NCI-H446 treated with DMSO at 0.1 percent for 48 hours (cell line): ENCODE measurements at places on chromosomes 1 and 21.
A peak's percentile ranks its signal among the peaks of the same experiment; 100 is the strongest.

DNA sequence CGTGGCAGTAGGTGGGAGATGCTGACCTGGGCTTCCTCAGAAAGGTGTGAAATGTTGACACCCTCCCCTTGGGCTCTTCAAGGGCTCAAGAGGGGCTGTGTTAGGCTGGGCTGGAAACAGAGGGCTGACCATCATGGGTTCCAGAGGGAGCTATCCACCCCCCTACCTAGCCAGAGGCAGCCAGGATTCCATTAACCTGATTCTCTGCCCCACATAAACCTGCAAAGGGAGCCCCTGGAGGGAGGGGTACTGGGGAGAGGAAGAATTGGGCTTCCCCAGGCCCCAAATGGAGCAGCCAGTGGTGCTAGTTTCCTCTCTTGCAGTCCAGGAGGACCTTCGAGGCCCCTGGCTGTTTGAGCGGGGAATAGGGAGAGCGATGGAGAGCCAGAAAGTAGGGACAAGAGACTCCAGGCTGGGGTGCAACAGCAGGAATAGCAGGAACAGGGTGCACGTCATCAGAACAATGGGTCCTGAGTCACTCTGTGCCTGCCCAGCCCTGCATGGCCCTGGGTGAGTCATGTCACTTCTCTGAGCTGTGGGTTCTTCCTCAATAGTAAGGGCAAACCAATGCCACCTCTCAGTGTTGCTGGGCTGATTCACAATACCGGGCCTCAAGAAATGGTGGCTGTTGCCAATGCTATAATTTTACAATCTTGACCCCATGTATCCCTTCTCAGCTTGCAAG lies 121.2 kb downstream of the EPHB2 start:
- no peak for DNase-seq

DNA sequence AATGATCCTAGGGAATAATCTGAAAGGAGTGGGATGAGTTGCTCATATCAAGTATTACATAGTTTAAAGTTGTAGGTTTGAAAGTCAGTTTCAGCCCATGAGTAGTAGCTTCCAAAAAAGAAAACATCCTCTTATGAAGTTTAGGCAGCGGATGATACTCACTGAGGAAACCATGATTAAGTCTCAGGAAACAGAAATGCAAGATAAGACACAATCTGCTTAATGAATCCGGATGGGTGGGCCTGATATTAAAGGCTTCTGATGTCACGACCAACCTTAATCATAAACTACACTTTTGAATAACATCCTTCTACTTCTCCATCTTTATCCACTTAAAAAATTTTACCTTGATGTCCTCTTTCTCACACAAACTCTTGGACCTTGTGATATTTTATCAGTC lies 61.8 kb downstream of the S1PR1 start:
- DNase-seq: no peak

DNA sequence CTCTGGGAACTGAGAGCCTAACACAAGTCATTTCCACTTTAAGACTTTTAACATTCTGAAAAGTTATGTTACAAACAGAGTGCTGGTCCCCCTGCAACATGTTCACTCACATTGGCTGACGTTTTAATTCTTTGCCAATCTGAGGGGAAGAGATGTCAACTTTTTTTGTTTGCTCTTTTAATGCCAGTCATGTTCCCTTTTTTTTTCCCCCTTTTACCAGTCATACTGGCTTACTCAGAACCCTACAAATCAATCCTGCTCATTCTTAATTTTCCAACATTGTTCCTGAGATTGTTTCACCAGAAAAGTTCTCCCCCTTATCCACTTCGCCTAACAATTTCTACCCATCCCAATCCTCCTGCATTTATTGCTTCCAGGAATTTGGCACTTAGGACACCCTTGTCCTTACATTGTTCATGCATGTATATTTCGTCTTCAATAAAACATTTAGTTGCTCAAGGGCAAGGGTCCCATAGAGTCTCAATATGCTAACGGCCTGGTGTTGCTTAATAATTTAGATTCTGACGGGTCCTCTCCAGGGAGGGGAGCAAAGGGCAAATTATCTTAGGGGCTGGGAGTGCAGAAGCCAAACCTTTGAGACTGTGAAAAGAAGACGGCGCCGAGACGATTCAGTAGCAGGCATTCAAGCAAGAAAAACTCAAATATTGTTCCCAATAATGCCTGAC lies 624 bp upstream of the CR1L start:
- DNase-seq: no peak

- no peak for DNase-seq
Observed at GRCh38 chr1:241219449-241219848, 137.6 kb downstream of the RGS7 start.

DNA sequence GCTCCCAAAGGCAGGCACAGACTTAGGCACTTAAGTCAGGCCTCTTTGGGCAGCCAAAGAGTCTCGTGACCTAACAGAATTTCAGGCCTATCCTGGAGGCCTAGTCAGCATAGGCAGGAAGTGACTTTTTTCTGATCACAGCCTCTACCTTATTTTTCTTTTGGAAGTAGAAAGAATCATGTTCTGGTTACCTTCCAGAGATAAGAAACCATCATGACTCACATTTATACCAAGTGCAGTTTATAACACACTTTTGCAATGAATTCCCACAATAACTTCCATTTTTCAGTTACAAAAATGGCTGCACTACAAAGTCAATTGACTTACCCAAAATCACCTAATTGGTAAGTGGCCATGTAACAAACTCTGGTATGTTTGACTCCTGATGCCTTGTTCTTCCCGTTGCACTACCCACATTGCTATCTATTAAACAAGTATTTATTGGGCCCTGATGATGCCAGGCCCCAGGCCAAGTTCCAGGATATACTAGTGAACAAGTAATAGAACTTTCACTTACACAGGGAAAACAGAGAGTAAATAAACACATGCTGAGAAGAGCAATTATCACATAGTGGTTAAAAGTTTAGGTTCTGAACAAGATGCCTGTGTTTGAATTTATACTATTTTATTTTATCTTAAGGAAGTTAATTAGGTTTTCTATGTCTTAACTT lies 74.3 kb downstream of the SH3GLB1 start:
- no peak for DNase-seq

- no peak for DNase-seq
Observed at GRCh38 chr1:220432408-220432807, 95.5 kb upstream of the MARK1 start.

DNA sequence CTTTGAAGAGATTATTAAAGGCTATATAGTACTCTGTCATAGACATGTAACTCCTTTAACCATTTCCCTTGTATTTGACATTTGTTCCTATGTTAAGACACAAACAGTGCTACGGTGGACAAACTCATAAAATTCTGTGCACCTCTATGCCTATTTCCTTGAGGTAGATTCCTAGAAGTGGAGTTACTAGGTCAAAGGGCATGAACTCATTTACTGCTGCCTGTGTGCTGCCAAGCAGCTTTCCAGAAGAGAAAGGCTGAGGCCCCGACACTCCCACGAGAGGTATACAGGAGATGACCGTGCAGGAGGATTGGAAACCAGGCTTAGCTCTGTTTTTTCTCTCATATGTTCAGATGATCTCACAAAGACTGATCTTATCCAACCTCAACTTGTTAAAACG lies 34.4 kb upstream of the TENT5C start:
- DNase-seq: no peak

DNA sequence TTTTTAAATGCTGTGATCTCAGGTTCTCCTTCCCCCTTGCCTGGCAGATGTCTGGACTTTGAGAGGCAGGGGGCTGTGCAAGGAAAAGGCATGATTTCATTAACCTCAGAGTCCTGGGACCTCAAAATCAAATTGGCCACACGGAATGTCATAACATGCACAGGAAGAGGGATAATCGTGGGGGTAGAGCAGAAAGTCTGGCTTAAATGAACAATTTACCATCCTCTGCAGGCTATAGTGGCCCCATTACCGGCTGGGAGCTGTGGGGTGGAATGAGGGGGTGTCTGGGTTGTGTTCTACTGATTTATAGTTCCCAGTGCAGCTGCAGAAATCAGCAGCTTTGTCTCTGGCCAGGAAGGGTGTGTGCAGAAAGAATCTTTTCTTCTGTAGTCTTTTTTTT lies 10.8 kb downstream of the OPRD1 start:
- no peak for DNase-seq

- DNase-seq: no peak
Observed at GRCh38 chr1:119724611-119725218, 13.0 kb downstream of the PHGDH start.

GRCh38 chr1:183180218-183180617 lies 5.8 kb upstream of the LAMC2 start:
- peak; percentile 95 for DNase-seq

GRCh38 chr1:104294259-104294658 lies 544.6 kb downstream of the AMY1C start:
- DNase-seq: peak; percentile 42

GRCh38 chr1:198701766-198702539 lies 63.1 kb downstream of the PTPRC start:
- DNase-seq: no peak

- no peak for DNase-seq
Observed at GRCh38 chr1:186091222-186091720, 283.8 kb downstream of the TPR start.

- no peak for DNase-seq
Observed at GRCh38 chr1:5751833-5752745, 240.1 kb downstream of the NPHP4 start.

GRCh38 chr1:92118826-92119225 lies 38.7 kb downstream of the BTBD8 start:
- no peak for DNase-seq

DNA sequence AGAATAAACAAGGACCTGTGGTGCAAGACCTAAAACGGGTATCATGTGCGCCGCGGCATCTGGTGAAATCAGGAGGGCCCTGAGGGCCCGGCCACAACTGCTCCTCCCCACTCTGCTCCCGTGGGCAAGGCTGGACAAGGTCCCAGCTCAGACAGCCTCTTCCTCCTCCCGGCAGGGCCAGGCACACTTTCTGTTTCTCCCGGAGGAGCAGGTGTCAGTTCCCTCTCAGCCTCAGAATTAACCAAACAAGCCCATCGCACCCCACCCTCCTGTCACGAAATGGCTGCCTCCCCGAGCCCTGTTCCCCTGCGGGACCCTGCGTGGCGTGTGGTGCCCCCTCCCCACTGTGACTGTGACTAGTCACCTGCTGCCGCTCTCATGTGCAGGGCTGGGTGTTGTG lies 15.2 kb downstream of the PTTG1IP start:
- DNase-seq: no peak

DNA sequence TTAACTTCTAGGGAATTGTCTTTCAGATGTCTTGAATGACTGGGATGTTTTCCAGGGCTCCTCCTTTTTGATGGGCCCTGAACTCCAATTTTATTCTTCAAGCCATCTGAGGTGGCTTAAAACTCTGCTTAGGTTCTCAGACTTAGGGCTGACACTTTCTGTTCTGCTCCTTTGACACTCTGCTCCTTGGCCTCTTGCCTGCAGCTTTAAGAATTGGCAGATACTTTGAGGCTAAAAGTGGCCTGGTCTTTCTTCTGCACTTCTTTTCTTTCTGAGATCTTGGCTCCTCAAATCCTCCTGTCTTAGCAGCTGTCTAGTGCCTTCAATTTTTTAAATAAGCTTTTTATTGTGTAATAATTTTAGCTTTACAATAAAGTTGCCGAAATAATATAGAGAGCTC lies 294.6 kb downstream of the RPS6KC1 start:
- no peak for DNase-seq

GRCh38 chr1:98035602-98036002 lies 114.8 kb upstream of the DPYD start:
- peak; percentile 100 for DNase-seq

DNA sequence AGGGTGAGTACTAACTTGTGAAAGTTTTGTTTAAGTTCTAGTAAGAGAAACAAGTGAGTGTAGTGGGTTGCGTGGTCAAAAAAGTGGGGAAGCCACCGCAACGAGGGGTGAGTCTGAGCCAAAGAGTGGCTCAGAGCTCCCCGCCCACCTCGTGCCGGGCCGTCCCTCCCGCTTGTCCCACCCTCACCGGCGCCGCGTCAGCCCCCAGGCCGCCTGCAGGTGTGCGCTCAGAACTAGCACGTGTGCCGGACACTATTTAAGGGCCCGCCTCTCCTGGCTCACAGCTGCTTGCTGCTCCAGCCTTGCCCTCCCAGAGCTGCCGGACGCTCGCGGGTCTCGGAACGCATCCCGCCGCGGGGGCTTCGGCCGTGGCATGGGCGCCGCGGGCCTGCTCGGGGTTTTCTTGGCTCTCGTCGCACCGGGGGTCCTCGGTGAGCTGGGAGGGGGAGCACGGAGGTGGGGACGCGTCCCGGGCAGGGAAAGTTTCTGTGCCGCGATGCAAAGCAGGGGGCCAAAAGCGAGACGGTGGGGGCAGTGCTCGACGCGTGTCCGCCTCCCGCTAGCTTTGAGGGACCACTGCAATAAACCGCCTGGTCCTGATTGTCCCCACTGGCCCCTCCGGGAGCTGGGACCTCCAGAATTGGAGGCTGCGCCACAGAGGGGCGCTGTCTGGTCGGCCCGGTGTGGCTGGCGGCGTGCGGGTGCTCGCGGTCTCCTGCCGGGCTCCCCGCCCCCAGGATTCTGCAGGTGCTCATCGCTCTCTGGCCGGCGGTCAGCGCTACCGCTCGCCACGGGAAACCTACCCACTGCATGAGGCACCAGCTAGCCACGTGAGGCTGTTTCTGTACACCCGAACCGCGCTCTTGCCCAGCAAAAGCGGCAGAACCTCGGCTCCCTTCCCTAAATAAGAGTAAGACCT lies at the start of gene CR2:
Gene CR2 (plus strand): TSS at position 283 of the 919 bp plus-strand sequence. CDS start 91 bp downstream, at position 374.
- DNase-seq: no peak

GRCh38 chr1:178941849-178942248 lies 71.0 kb upstream of the ANGPTL1 start:
- DNase-seq: no peak

DNA sequence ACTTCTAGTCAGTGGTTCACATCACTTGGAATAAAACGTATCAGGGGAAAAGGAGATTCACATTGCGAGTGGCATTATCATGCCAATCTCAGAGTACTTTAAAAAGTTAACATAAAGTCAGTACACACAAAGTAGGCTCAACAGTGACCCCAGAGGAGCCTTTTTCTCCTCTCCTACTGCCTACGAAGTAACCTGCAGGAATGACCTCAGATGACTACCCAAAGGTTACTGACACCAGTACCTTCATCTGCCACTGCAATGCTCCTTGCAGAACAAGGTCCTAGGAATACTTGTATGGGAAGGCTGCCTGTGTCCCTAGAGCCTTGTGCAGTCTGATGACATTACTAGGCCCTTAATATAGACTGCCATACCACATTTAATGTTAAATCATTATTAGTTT lies 389.8 kb upstream of the LYPLAL1 start:
- DNase-seq: no peak

GRCh38 chr1:11335417-11336056 lies 62.5 kb downstream of the UBIAD1 start:
- no peak for DNase-seq

- no peak for DNase-seq
Observed at GRCh38 chr1:50214717-50215116, 106.0 kb downstream of the ELAVL4 start.

DNA sequence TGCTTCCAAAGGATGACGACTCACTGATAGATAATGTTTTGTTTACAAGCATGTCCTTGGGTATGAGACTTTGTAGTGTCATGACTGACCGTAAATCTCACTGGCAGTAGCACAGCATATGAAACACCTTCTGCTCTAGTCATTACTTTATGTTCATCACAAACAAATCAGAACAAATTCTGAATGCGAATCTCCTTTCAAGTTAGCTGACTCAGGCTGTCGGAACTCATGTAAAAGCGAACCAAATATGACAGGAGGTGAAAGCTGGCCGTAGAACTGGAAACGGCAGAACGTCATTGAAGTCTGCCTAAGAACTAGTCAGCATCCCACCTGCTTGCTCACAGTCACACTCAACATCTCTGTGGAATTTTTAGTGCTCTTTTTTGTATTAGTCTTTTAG lies 143.9 kb downstream of the RGS7 start:
- no peak for DNase-seq

- DNase-seq: no peak
Observed at GRCh38 chr1:218400624-218401023, 55.5 kb downstream of the TGFB2 start.

- DNase-seq: no peak
Observed at GRCh38 chr1:30790850-30791778, 33.5 kb upstream of the LAPTM5 start.
